Pancreas (tissue), 10 donors: ENCODE measurements at places on chromosomes 13 and 19. TPM values are rescaled to one million over a fixed set of nuclear protein-coding genes. Genes with fewer than 3 reads are reported as not detected.

The SPACA4 gene
- total RNA-seq, result not detected

The ZNF177 gene
- 0.87 TPM for total RNA-seq

DNA sequence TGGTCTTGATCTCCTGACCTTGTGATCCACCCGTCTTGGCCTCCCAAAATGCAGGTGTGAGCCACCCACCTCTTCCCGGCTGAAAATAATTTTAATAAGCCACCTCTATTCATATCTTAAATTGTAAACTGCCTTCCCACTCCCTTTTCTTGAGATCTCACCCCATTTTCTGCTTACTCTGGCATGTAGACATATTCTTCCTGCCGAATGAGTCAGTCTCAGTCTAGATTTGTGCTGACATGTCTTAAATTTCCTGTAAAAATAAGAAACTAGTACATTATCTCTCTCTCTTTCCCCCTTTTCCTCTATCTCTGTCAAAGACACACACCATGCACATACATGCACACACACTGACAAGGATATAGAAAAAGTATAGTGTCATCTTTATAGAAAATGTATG, 60.9 kb downstream of the THSD1 start:
- DNase-seq, result no peak
- no peak overlapping the region for H3K4me3 ChIP-seq
- H3K27ac ChIP-seq, result no peak overlapping the region
- H3K27me3 ChIP-seq, result no peaks in the 10 kb centered on the region

DNA sequence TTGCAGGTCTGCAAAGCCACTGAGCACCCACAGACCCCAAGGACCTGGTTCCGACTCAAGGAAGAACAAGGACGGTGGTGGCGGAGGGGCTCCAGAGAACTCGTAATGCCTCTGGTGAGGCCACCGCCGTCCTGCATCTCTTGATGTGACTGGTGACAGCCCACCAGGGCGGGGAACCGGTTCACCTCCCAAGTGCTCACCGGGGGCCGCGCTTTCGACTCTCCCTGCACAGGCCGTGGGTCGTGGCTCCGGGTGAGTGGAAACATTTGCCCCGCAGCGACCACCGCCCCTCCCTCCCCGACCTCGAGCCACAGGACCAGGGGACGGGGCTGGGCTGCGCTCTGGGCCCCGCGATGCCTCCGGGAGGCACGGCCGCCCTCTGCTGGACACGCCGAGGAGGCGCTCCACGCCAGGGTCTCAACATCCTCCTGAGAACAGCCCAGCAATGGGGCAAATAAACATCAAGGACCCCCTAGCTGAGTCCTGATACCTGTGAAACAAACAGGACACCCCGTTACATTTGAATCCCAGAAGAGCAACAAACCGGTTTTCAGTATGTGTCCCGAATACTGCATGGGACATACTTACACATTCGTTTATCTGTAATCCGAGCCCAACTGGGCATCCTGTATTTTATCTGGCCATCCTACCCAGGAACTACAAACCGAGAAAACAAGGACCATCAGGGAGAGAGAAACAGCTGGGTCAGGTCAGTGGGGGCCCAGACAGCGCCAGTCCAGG, 3.9 kb upstream of the PLPP2 start:
- H3K27ac ChIP-seq, result no peak overlapping the region
- DNase-seq, result peak; percentile 74
- H3K4me1 ChIP-seq, result peaks cover 12% of the 10 kb centered on the region
- no peaks in the 10 kb centered on the region for H3K27me3 ChIP-seq
- no peak overlapping the region for H3K4me3 ChIP-seq

- H3K36me3 ChIP-seq, result no peaks in the 10 kb centered on the region
- DNase-seq, result no peak
- H3K27ac ChIP-seq, result no peak overlapping the region
- no peaks in the 10 kb centered on the region for H3K27me3 ChIP-seq
Observed at GRCh38 chr13:99254830-99255229, 3.3 kb downstream of the GPR18 start.

- DNase-seq, result no peak
- no peaks in the 10 kb centered on the region for H3K36me3 ChIP-seq
- H3K27ac ChIP-seq, result no peak overlapping the region
- H3K4me1 ChIP-seq, result no peaks in the 10 kb centered on the region
- H3K4me3 ChIP-seq, result no peak overlapping the region
Observed at GRCh38 chr19:9735986-9736385, 32.6 kb downstream of the ZNF846 start.

DNA sequence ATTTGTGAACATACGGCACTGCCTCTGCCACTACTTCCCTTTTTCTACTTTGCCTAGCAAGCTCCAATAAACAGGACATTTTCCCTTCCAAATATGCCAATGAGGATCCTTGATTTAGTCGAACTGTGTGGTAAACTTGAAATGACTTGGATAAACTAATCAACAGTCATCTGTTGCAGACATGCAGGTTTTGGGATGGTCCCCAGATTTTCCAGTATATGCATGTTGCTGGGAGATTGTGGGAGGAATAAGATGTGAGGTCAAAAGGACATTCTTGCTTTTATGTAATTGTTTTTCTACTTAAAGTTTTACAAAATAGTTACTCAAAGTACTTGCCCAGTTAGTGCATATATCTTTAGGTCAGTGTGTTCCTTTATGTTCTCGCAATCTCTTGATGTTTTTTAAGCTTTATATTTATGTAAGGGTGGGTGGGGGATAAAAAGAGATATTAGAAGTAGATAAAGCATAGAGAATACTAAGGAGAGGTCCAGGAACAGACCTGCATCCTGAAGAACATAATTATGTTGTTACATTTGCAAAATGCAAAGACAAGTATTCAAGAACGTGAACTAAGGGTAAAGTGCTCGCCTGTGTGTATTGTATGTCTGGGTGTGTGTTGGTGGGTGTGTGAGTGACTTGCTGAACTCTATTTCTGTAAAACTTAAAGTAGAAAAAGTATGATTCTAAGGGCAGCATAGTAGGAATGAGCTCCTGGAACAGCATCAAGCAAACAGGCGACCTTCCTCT, 88.4 kb upstream of the OXGR1 start:
- no peaks in the 10 kb centered on the region for H3K27me3 ChIP-seq
- no peaks in the 10 kb centered on the region for H3K36me3 ChIP-seq
- no peaks in the 10 kb centered on the region for H3K4me1 ChIP-seq
- no peak overlapping the region for H3K27ac ChIP-seq
- no peak overlapping the region for H3K4me3 ChIP-seq
- DNase-seq, result no peak
